CD4-positive, alpha-beta T cell treated with Interferon gamma for 1 hour (primary cell): ENCODE measurements at places on chromosomes 16 and 17.

- DNase-seq: no peak
These were observed 8.5 kb downstream of the STH start for GRCh38 chr17:46007461-46007965.

- no peak for DNase-seq
These were observed 3.3 kb downstream of the CD2BP2 start for GRCh38 chr16:30351586-30352419.

GRCh38 chr17:49703557-49704277 lies 4.0 kb downstream of the SLC35B1 start:
- DNase-seq: no peak

GRCh38 chr17:59623151-59623550 lies 3.5 kb downstream of the CLTC start:
- DNase-seq: no peak

GRCh38 chr17:82964851-82965341 lies 114.5 kb upstream of the METRNL start:
- DNase-seq: no peak

DNA sequence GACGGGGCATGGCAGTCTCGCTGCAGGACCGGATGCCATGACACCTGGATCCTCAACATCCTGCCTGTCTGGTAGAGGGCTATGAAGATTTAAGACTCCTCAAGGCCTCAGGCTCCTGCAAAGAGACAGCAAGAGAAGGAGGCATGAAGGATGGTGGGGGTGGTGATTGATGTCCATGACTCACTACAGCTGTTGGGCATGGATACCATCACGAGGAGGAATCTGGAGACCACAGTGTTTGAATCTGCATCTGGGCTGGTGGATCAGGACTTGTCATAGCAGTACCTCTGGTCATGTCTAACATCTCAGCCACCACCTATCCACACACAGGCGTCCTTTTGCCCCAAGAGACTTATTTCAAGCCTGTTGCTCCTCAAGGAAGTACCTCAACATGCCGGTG lies 50.2 kb upstream of the WSCD1 start:
- DNase-seq: no peak

DNA sequence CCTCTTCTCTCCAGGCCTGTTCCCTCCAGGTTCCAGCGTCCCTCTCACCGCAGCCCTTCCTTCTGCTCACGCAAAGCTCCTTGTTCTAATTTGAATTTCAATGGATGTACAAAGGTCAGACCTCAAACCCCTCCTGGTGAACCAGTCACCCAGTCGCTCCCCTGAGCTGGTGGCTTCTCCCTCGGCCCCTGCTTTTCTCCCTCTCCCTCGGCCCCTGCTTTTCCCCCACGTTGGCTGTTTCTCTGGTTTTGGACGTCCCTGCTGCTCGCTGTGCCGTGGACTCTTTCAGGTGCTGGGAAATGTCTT lies 8.6 kb upstream of the MSLN start:
- DNase-seq: no peak

DNA sequence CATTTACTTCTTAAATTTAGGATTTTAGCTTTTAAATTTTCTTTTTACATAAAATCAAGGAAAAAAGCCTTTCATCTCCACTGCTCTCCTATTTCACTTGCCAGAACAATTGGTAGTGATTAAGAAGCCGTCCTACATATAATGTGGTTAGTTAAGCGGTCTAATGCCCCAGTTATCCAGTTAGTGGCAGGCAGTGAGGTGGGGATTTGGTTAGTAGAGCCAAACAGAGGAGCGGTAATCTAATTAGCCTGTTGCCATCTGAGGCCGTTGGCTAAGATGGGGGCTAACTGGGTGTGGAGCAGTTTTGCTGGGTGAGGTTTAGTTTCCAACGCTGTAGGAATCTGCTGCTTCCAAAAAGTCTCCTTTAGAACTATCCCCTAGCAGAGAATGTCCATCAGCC lies 22.4 kb downstream of the SNX11 start:
- DNase-seq: no peak

DNA sequence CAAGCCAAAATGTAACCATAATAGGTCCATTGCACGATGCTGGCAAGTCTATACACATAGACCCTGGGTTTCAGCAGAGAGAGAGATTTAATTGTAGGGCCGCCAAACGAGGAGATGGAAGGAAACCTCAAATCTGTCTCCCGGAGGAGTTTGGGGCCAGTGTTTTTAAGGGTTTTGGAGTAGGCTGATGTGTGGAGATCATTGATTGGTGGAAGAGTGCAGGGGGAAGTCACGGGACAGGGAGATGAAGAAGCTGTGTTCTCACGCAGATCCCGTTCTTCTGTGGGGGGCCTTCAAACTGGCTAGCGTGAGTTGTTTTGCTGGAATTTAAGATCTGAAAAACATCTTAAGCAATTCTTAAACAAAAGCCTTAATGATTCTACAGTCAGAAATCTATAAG lies 84.8 kb downstream of the KATNIP start:
- DNase-seq: no peak

- no peak for DNase-seq
These were observed 549.2 kb upstream of the CDH11 start for GRCh38 chr16:65671071-65671470.

DNA sequence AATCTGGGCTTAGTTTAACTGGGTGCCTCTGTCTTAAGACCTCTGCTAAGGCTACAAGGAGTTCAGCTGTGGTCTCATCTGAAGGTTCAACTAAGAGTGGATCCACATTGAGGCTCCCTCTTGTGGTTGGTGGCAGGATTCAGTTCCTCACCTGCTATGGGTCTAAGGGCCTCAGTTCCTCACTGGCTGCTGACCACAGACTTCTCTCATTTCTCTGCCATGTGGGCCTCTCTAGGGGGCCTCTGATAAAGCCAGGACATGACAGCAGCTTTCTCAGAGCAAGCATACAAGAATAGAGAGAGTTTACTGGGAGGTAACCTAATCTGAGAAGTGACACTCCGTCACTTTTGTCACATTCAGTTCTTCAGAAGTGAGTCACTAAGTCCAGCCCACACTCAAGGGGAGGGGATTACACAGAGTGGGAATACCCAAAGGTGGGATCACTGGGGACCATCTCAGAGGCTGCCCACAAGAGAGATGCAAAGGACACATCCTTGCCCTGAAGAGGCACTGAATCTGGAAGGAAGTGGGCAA lies 19.2 kb upstream of the ABAT start:
- DNase-seq: peak; percentile 14

- no peak for DNase-seq
These were observed 64.1 kb downstream of the ZFHX3 start for GRCh38 chr16:72983728-72984350.

GRCh38 chr16:1958715-1959268 lies 546 bp upstream of the NDUFB10 start:
- DNase-seq: no peak

DNA sequence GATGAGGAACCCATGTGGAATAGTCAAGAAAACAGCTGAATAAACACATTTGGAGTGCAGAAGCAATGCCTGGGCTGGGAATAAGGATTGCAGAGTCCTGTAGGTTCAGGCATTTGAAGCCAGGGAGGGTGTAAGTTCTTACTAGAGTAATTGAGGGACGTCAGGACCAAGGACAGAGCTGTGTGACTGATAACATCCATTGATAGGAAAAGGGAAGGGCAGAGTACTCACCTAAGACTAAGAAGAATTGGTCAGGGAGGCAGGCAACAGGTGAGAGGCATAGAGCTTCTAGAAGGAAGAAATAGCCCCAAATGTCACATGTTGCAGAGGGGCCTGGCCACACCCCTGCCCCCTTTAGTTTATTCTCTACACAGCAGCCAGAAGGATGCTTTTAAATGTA lies 79.8 kb upstream of the TMEM132E start:
- no peak for DNase-seq

GRCh38 chr16:9270941-9271340 lies 179.5 kb downstream of the HAPSTR1 start:
- no peak for DNase-seq

- no peak for DNase-seq
These were observed 26.6 kb downstream of the ITGB3 start for GRCh38 chr17:47280072-47280811.

DNA sequence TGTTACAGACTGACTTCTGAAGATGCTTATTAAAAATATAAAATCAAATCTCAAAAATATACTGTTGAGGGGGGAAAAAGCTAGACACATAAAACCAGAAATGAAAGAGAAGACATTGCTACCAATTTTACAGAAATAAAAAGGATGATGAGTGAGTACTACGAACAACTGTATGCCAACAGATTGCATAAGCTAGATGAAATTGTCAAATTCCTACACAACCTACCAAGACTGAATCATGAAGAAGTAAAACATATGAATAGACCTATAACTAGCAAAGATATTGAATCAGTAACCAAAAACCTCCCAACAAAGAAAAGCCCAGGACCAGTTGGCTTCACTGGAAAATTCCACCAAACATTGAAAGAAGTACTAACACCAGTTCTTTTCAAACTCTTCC lies 3.5 kb upstream of the CAPNS2 start:
- DNase-seq: no peak

GRCh38 chr17:3572231-3572630 lies 14.6 kb upstream of the TRPV3 start:
- no peak for DNase-seq

GRCh38 chr16:11217651-11218603 lies 38.1 kb downstream of the SOCS1 start:
- DNase-seq: no peak

DNA sequence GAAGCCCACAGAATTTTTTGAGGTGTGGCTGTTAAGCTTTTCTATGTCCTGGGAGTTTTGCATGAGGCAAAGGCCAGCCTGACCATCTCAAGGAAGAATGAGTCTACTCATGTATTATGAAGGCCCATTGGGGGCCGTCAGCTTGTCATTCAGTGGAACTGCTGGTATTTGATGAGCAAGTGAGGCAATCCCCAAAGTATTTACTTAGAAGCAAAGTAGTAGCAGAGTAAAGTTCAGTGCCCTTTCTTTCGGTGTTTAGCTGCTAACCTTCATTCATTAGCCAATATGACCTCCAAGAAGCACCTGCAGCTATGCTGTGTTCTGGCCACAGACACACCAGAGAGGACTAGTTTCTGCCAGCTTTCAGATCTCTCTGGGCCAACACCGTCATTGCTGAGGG lies 80.2 kb downstream of the RPA1 start:
- DNase-seq: no peak

DNA sequence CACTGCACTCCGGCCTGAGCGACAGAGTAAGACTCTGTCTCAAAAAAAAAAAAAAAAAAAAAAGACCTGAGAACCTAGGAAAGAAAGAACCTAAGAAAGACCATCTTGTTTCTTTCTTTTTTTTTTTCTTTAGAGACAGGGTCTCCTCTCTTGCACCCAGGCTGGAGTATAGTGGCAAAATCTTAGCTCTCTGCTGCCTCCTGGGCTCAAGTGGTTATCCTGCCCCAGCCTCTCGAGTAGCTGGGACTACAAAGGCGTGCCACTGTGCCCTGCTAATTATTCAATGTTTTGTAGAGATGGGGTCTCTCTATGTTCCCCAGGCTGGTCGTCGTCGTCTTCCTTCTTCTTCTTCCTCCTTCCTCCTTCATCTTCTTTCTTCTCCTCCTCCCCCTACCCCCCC lies 7.8 kb upstream of the BIRC5 start:
- DNase-seq: no peak

DNA sequence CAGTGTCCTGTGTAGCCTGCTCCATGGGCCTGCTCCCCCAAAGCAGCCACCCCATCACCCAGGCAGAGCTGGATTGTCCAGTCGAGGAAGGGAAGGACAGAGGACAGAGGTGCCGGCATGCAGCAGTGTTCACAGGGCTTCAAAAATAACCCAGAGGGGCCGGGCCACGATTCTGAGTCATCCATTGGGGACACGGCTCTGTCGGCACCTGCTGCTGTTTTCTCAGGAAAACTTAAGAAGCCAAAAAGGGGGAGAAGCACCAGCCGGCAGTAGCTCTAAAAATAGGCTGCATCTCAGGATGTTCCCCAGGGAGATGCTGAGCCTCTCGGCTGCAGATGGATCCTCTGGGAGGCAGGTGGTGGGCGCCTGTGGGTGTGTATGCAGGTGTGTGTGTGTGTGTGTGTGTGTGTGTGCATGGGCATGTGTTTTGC lies 1.6 kb downstream of the CA7 start:
- DNase-seq: no peak

- DNase-seq: no peak
These were observed 559.2 kb downstream of the KCNJ18 start for GRCh38 chr17:22251498-22251897.

DNA sequence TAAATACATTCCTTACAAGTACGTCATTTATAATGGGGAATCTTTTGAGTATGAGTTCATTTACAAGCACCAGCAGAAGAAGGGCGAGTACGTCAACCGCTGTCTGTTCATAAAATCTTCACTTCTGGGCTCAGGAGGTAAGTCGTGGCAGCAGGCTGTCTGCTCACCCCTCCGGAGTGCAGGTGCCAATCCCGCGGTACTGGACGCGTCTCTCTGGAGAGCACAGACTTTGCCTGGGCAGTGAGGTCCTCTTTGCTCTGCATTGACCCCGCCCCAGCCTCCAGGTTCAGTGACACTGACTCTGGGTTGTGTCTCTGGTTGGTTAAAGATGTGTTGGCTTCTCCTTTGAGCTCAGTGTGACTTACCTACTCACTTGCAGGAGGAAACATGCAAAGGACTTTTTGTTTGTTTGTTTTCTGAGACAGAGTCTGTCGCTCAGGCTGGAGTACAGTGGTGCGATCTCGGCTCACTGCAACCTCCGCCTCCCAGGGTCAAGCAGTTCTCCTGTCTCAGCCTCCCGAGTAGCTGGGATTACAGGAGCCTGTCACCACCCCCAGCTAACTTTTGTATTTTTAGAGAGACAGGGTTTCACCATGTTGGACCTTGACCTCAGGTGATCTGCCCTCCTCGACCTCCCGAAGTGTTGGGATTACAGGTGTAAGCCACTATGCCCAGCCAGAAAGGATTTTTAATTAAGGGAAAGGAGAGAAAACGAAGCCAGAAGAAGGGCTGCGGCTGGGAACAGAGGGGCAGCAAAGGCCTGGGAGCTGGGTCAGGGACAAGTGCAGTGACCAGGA lies 31.2 kb downstream of the RNF213 start:
- DNase-seq: no peak

DNA sequence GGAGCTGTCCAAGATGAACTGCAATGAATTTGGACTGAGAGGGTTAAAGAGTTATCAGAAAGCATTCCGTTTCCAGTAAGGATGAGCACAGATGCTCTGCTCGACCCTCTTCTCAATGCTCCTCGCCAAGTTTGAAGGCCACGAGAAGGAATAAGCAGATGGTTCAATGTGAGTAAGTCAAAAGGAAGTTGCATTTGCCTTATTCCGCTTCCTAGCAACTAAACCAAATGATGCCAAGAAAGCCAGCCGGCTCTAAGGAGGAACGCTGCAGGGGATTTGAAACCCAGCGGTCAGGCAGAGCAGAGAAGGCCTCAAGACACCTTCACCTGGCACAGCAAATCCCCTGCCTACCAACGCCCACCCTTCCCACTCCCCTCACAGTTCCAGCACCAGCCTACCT lies 52.1 kb upstream of the CNEP1R1 start:
- no peak for DNase-seq

GRCh38 chr16:82694239-82694874 lies 67.6 kb downstream of the CDH13 start:
- no peak for DNase-seq
